Inflammatory macrophage treated with lipopolysaccharide for 1 hour (primary cell): ENCODE measurements at places on chromosomes 3 and 15.

DNA sequence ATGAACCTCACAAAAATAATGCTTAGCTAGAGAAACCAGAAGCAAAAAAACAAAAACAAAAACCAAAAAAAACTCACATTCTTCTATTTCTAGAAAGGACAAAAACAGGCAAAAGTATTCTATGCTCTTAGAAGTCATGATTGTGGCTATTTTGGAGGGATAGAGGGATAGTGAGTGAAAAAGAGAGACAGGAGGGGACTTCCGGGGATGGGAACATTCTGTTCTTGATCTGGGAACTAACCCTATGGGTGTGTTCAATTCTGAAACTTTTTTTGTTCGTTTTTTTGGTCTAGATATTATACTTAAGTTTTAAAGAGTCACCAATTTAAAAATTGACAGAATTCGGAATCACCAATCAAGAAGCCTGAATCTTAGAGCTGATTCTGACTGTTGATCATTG is 120.0 kb upstream of the TPM1 start:
- no peak for DNase-seq

GRCh38 chr3:18295171-18295920 is 129.8 kb downstream of the SATB1 start:
- no peak for DNase-seq

DNA sequence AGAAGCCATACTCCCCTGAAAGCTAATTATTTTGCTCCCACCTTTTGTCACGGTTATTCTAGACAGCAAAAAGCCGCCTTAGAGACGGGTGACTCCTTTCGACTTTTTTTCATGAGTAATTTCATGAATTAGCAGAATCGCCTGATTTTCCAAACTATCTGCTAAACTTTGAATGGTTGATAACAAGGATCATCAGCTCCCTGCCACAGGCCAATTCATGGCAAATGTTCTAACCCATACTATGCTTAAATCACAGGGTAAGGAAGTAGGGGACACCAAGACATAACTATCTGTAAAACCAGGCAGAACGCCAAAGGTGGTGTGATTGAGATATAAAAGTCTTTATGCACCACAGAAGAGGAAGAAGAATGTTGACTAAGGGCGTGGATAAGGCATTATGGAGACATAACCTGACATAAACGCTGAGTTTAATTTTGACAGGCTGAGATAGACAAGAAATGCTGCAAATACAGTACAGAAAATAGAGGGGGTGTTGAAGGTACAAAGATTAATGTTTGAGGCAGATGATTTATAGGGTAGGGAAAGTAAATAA is 891 bp upstream of the DMXL2 start:
- peak; percentile 75 for DNase-seq

- peak; percentile 63 for DNase-seq
Measured at GRCh38 chr15:68821841-68822381, 1.2 kb upstream of the ANP32A start.

- DNase-seq, result no peak
Measured at GRCh38 chr3:134647902-134648760, 2.7 kb downstream of the KY start.

GRCh38 chr3:173191611-173192010 is 50.6 kb upstream of the SPATA16 start:
- DNase-seq, result no peak

- no peak for DNase-seq
Measured at GRCh38 chr3:42970976-42971772, 7.9 kb upstream of the GASK1A start.

DNA sequence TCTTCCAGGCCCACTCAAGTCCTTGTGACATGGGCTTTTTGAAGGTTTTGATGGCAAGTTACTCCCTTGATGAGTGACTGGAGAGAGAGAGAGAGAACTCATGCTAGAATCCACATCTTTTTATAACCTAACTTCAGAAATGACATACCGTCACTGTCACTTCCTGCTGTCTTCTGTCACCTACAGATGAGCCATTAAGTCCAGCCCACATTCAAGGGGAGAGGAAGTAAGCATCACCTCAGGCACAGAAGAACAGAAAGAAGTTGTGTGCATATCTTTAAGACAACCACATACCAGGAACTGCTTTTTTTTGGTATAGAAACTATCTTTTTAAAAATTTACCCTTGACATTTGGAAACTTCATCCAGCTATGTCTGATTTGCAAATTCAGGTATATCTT is 16.6 kb upstream of the TXNRD3 start:
- no peak for DNase-seq

- DNase-seq, result no peak
Measured at GRCh38 chr3:98603580-98603979, 10.2 kb upstream of the CPOX start.

DNA sequence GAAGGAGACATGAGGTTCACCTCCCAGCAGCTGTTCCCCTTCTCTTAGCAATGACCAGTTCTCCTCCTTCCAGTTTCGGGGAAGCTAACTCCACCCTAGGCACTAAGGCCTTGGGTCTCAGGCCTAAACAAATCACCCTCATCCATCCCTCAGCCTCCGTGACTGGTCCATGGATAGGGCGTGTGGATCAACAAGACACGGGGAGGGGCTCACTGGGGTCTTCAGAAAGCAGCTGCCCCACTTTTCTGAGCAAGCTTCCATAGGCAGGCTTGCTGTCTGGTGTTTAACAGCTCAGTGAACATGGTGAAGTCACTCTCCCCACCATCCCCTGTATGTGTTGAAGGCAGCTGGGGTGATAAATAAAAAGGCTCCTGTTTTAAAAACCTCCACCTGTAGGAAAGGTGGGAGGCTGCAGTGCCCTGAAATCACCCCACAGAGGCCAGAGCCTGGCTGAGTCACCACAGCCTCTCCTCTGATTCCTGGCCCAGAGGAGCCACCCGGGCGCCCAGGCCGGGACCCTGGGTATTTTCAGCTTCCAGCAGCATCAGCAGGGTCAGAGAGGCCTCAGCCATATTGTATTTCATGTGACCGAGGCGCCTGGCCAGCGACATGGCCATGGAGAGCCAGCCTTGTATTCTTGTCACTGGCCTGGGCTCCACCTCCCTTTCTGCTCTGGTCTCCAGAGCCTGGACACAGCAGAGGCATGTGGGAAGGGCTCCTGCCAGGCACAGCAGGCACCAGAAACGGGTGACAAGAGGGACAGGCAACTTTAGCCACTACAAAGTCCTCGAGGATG is 60.3 kb upstream of the HERC1 start:
- peak; percentile 23 for DNase-seq

GRCh38 chr15:86915811-86916331 is 836.2 kb downstream of the AGBL1 start:
- DNase-seq, result peak; percentile 9

DNA sequence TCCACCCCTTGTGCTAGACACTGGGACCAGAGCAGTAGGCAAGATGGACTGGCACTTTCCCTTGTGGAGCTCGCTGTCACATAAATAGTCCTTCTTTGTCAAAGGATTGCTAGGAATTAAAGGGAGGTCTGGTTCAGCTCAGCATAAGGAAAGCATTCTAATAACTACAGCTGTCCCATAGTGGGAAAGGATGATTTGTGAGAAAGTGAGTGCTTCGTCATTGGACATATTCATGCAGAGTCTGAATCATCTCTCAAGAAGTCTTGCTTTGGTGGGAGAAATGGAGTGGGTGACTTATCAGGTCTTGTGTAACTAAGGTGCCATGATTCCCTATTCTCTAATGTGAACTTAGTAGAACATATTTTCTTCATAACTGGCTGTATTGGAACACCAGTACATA is 14.7 kb downstream of the PPARG start:
- DNase-seq, result peak; percentile 78

GRCh38 chr3:43531835-43532234 is 90.0 kb downstream of the ANO10 start:
- DNase-seq, result no peak

DNA sequence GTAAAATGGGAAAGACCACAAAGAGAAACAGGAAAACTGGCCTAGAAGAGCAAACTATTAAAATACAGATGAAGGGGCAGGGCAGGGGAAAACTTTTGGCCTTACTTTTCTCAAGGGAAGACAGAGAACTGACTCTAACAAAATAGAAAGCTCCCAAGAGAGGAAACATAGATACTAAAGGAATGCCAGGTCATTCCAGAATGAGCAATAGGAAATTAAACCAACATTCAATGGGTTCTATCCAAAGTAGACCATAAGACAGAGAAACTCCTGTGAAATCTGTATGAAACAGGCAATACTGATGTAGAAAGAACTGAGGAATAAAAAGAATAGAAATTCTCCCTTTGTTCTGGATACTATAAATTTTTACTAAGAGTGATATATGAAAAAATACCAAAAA is 491.8 kb downstream of the MECOM start:
- DNase-seq, result no peak

DNA sequence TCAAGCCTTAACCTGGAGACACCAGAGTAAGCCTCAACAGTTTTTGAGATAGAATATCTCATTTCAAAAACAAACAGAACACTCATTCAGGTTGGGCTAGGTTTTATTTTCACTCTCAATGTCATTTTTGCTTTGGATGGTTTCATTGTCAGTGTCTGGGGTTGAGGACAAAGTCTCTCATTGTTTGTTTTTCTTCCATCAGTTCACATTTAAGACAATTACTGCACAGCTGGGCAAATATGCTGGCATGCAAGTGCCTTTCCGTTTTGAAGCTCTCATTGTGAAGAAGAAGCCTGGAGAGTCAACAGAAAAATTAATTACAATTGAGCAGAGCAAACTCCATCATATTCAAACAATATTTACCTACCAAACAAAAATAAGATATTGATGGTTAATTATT is 1050.0 kb downstream of the TBL1XR1 start:
- no peak for DNase-seq

GRCh38 chr15:32053719-32054118 is 23.4 kb downstream of the CHRNA7 start:
- no peak for DNase-seq

DNA sequence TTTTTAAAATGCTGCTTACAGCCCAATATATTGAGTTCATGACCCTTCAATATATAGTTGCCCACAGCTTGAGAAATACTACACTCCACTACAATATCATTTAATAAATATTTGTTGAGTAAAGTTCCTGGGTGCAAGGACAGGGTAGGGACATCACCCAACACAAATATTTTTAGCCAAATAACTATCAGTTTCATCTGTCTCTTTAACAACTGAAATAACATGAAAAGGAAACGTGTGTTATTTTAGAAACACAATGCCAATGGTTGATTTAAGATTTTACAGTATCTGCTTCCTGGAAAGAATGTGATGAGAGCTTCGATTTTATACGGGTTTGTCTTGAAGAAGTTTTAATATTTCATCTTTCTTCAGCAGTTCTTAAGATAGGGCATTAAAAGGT is 67.7 kb upstream of the CDV3 start:
- DNase-seq, result no peak

DNA sequence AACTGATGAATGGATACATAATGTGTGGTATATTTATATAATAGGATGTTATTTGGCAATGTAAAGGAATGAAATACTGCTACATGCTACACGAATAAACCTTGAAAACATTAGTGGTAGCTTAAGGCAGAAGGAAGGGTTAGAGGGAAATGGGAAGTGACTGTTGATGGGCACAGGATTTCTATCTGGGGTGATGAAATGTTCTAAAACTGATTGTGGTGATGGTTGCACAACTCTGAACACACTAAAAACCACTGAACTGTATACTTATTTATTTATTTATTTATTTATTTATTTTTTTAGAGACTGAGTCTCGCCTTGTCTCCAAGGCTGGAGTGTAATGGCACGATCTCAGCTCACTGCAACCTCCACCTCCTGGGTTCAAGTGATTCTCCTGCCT is 24.8 kb upstream of the SHISA5 start:
- peak; percentile 75 for DNase-seq

DNA sequence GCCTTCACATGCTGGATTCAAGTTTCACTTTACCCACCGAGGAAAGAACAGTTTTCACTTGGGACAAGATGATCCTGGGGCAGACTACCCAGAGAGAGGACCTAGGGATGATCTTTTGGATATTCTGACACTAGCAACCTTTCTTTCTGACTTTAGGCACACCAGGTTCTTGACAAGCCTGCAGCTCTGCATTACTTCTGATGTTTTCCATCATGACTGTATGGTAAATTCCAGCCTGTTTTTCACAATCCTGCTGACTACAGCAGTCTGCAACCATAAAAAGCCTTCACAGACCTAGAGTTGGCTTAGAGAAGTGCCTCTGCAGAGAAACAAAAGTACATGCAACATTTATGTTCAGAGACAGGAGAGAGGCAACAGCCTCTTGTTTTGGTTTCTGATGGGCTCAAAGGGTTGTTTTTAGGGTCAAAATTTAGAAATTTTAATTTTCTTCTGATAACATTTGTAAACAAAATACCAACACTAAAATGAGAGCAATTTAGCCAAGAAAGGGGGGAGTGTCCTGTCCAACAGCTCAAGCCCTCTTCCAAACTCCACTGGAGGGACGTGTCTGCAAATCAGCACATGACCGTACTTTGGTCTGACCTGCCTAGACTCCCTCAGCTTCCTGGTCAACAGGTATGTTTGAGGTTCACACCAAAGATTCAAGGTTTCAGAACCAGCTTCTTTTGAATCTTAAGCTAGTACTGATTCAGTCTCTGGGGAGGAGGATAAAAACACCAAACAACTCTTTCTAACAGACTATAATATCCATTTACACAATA is 799 bp downstream of the ABI3BP start:
- no peak for DNase-seq

GRCh38 chr3:69020424-69020823 is 6.9 kb upstream of the EOGT start:
- DNase-seq, result peak; percentile 20

GRCh38 chr3:187833799-187834578 is 88.7 kb upstream of the BCL6 start:
- DNase-seq, result no peak

DNA sequence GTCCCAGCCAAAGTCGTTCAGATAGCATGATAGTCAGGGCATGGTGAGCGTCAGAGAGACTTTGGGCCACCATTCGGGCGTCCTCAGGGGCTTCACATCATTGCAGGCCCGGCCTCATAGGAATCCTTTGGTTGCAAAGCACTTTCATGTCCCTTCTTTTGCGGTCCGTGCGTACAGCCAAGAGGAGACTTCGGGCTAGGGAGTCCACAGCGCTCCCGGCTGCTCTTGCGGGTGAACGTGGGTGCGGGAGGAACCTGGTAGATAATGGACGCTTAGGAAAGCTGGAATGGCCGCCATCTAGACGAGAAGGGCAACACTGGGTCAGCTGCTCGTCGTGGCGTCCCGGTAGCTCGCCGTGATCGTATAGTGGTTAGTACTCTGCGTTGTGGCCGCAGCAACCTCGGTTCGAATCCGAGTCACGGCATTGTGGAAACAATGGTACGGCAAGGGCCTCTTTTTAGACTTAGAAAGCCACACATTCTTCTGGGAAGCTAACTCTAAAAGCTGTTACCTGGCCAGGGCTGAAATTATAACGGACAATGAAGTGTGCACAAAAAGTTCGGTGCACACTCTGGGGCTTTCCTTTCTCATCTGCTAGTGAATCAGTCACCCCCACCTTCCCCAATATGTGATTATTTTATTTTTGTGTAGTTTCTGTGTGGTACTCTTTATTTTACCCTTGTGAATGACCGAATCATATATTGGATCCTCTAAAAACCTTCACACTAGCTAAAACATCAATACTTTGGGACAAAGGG is 13.2 kb upstream of the SHF start:
- peak; percentile 66 for DNase-seq

DNA sequence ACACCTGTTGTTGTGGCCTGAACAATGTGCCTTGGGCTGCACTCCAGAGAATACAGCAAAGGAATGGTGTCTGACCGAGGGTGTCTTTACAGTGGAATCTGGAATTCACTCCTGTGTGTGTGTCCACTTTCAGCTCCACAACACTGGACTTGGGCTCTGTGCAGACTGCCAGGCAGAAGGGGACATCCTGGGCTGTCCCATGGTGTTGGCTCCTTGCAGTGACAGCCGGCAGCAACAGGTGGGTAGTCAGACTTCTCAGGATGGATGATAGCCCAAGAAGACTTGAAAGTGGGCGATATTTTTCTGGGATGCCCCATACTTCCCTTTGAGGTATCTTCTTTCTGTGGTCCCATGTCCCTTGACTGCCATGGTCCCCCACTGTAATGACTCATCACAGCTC is 45.0 kb downstream of the DPH3 start:
- DNase-seq, result no peak
